ENCODE measurements at places on chromosomes 3 and 15.
A peak's percentile ranks its signal among the peaks of the same experiment; 100 is the strongest.

DNA sequence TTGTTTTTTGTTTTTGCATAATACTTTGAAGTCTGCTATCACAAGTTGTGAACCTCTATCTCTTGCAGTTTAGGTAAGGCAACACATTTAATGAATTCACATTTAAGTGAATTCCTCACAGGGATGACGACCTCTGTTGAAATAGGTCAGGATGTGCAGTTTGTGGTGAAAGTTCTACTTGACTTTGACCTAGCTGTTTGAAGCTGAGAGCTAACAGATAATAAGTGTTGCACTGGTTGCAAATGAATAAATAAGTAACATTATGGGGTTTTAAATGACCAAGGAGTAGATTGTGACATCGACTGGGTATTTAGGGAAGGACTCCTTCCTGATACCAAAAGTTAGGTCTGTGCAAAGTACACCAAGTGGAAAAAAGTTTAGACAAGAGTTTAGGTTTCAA lies 23.9 kb downstream of the NIT2 start:
- no peak for DNase-seq

- no peak for DNase-seq
These were observed 9.1 kb upstream of the SLC9C1 start for GRCh38 chr3:112302881-112303763.

- no peak for DNase-seq
These were observed 65.8 kb downstream of the SCN11A start for GRCh38 chr3:38985981-38986380.

DNA sequence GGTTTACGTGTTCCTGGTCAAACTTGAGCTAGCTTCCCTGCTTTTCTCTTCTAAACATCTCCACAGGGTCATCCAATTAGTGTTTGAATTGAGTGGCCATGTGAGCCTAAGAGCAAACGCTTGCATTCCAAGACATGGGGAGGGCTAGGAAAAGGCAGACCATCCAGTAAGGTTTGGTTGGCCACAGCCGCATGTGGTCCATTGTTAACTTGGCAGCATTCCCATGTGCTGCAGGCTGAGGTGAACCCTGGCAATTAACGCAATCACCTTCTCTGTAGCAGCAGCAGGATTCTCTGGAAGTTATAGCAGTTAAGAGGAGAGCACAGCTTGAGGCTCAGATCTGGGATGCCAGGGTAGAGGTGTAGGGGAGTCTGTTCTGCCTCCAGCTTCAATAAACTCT lies 502.2 kb upstream of the LMCD1 start:
- DNase-seq: no peak

DNA sequence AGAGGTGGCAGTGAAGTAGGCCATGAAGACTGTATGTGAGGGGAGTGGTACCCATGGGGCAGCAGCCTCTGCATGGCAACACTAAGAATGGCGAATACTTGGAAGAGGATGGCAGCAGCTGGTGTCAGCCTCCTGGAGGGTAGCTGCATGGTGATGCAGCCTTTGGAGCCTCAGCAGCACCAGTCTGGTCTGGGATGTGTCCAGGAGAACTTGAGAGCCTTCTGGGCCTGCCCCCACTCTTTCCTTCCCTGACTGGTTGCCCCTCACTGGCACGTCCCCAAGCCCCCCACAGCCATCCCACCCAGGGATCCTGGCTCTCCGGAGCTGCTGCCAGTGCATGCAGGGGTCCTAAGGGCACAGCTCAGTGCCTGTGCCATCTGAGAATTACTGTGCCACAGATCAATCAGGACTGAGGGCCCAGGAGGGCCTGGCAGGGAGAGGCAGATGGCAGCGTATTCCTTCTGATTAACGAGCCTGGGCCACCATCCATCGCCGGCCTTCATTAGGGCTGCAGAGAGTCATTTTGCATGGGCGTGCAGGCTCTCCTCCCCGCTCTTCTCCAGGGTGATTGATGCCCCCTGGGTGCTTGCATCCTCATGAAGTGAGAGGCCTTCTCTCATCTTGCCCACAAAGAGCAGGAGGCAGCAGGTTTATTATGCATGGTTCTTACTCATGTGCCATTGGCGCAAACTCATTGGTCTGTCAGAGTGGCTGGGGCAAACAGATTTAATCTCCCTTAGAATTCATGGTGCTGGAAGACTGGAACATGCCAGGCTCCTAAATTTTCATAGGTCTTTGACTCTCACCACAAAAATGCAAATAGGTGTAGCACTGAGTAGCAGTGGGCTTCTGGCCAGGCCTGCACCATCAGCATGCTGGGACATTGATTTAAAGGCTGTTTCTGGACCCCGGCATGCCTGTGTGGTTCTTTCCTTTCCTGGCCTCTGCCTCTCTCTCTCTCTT lies 116.8 kb downstream of the EPHB1 start:
- no peak for DNase-seq

DNA sequence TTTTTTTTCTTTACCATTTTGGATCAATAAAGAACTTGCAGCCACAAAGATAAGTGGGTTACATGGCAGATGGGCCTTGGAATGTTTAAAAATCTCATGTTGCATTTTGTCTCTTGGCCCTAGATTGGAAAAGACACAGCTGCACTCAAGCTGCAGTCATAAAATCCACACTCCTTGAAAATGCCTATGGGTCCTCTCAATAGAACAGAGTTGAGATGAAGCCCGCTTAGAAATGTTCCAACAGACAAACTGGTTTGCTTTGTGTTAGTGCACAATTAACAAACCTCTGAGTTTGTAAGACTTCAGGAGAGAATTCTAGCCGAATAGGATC lies 401.2 kb upstream of the CDIN1 start:
- no peak for DNase-seq

GRCh38 chr15:85379403-85380131 lies 836 bp upstream of the AKAP13 start:
- DNase-seq: no peak

- no peak for DNase-seq
These were observed 9.4 kb downstream of the BTLA start for GRCh38 chr3:112489674-112490479.

DNA sequence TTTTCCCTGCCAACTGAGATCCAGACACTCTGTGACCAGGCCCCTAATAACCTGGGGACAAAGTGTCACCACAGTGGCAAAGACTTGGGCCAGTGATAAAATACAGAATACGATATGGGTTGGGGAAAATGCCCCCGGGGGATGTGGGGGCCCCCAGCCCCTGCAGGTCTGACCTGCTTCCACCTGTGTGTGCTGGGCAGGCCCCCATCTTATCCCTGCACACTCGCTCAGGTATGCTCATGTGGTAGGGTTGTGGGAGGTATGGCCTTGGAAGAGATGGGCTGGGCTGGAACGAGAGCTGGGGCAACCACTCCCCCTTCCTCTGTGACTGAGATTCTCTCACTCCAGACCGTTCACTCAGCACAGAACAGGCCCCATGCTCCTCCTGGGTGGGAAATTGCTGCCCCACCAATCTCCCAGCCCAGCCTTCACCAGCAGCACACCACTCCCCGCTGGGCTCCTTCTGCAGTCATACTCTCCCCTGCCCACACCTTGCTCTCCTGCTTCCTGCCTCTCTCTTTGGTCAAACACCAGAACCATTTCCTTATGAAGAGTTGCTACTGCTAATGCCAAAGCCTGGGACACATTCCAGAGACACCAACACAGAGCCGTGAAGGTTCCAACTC lies 9.6 kb upstream of the CPEB1 start:
- no peak for DNase-seq

GRCh38 chr3:60652829-60653228 lies 598.4 kb downstream of the FHIT start:
- DNase-seq: no peak

DNA sequence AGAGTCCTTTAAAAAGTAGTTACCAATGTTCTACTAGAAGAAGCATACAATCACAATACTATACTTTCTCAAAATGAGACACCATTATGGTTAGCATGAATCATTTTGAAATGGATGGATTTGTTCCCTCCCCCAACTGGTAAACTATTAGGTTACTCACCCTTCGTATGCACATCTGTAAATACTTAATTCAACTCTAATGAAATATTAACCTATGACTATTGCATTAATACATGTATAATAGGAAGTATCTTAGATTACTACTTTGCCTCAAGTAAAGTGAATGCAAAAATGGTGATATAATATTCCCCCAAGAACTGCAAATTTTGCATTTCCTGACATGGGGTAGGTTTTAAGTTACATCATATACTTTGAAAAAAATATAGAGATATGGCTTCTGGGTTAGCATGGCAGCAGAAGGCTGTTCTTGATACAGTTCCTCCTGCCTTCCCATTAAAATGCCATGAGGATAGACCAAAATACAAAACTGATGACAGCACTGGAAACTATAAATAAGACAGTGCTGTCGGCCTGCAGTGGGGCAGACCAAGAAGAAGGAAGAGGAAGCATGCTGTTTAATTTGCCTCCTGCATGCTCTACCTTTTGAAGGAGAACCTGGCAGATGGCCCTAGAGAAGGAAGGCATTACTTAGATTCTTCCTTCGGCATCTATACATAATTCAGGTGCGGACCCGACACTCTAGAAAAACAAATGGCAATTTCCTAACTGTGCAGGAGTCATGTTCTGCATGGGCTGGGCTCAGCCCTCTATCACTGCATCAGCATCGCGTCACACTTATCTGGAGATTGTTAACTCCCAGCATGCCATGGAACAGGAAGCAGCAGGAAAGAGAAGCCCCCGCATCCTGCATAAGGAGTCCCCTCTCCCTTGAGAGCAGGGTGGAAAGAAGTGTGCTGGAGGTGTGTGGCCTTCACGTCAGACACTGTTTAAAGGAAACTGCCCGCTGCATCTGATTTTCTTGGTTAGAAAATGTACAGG lies 41.8 kb upstream of the NEO1 start:
- DNase-seq: no peak

- DNase-seq: peak; percentile 8
These were observed 755 bp downstream of the PTPN9 start for GRCh38 chr15:75578173-75578947.

DNA sequence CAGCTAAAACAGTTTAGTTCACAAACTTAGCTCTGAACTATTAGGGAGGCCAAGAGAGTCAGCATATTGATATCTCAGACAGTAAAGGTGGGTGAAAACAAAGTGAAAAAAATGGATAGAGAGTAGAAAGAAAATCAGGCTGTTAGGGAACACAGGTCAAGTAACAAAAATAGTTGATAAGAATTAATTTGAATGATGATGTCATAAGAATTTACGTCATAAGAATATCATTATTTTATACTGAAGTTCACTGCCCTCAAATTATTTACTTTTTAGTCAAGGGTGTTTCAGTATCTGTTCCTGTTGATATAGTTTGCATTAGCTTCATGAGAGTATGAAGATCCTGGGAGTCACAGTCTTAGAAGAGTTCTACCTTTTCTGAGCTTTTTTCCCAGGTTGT lies 1134.6 kb downstream of the SI start:
- no peak for DNase-seq

GRCh38 chr15:26972636-26973035 lies 1.7 kb downstream of the GABRG3 start:
- no peak for DNase-seq

- no peak for DNase-seq
These were observed 199.6 kb downstream of the FMN1 start for GRCh38 chr15:32994810-32995424.

DNA sequence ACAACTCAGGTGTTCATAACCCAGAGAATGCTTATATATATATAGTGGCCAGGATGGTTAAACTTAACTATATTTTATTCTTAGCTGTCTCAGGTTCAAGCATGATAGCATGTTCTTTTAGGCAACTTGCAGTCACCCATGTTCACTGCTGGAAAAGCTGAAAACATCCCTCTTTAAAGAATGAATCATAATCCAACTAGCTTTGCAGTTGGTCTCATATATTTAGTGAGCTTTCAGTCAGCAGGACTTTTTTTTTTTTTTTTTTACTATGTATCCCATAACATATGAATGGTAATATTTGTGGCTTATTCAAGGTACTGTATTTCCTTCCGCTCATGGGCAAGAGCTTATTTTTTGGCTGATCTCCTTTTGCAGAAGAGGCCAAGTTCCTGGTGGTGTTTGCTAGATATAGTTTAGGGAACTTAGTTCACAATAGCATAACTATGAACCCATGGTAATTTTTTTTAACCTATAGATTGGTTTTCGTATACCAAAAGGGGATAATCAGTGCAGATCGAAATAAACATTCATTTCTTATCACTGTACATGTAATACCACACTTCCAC lies 77.6 kb downstream of the CMSS1 start:
- DNase-seq: no peak

DNA sequence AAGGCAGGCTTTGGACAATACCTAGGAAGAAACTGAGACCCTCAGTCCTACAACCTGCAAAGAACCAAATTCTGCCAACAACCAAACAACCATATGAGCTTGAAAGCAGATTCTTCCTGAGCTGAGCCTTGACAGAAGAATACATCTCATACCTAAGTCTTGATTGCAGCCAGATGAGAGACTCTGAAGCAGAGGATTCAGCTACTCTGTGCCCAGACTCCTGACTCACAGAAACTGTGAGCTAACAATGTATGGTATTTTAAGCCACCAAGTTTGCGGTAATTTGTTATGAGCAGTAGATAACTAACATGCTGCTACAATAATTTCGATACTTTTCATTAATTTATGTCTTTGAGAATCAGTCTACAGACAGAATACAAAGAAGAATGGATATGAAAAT lies 325.1 kb upstream of the CBLB start:
- DNase-seq: no peak

DNA sequence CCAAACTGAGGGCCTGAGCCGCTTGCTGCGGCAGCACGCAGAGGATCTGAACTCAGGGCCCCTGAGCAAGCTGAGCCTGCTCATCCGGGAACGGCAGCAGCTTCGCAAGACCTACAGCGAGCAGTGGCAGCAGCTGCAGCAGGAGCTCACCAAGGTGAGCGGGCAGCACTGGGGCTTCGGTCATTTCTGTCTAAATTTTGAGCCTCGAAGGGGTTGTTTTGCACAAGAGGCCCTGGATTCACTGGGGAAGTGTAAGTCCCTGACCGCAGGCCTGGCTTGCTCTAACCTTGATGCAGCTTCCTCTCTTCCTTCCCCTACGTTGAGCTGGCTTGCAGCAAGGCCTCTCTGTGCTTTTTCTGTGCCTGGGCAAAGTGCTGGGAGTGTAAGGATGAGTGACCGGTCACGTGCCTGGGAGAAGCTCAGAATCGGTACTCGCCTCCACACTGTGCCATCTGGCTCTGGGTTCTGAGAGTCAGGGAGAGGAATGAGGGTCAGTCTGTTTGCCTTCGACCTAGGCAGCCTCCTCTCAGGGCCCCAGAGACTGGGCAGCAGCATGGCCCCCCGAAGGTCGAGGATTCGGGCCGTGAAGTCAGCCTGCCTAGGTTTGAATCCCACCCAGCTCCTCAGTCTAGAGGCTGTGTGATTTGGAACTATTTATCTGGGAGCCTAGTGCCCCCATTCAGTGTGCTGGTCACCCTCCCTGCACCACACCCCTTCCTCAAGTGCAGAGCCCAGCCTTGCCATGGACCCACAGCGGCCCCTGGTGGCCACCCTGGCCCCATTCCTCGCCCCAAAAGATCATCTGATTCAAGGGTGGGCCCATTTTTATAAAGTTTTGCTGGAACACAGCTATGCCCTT lies 1.4 kb downstream of the FES start:
- peak; percentile 70 for DNase-seq

All from activated CD4-positive, CD25-positive, alpha-beta regulatory T cell (primary cell).